ENCODE measurements at places on chromosomes 3 and 15. TPM values are rescaled to one million over a fixed set of nuclear protein-coding genes. Genes with fewer than 3 reads are reported as not detected.
A peak's percentile ranks its signal among the peaks of the same experiment; 100 is the strongest.

- DNase-seq = no peak
- H3K36me3 ChIP-seq = peaks cover 28% of the 10 kb centered on the region
- H3K4me1 ChIP-seq = peaks cover 17% of the 10 kb centered on the region
- H3K27ac ChIP-seq = no peak overlapping the region
- no peak overlapping the region for H3K4me3 ChIP-seq
- no peaks in the 10 kb centered on the region for H3K27me3 ChIP-seq
Measured at GRCh38 chr3:63986146-63986545, 37.1 kb downstream of the PSMD6 start.

Gene HTR3E
- total RNA-seq = not detected

- DNase-seq = no peak
- H3K36me3 ChIP-seq = peaks cover 5% of the 10 kb centered on the region
- H3K4me1 ChIP-seq = no peaks in the 10 kb centered on the region
Measured at GRCh38 chr3:58150130-58150809, 60.5 kb downstream of the DNASE1L3 start.

Gene KNG1
- not detected for total RNA-seq

DNA sequence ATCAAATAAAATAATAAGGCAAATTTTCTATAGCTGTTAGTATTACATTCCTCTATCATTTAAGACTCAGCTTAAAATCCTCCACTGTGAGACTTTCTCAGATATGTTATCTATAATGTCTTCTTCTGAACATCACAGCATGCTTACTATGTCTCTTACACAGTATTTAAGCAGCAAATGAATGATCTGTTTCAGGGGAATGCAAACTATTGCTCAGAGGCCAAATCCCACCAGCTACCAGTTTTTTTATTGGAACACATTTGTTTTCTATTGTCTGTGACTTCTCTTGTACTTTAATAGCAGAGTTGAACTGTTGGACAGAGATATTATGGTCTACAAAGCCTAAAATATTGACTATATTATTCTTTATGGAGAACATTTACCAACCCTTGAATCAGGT lies 59.6 kb downstream of the C3orf38 start:
- no peak for DNase-seq
- H3K36me3 ChIP-seq = no peaks in the 10 kb centered on the region
- no peak overlapping the region for H3K27ac ChIP-seq
- no peaks in the 10 kb centered on the region for H3K4me1 ChIP-seq

DNA sequence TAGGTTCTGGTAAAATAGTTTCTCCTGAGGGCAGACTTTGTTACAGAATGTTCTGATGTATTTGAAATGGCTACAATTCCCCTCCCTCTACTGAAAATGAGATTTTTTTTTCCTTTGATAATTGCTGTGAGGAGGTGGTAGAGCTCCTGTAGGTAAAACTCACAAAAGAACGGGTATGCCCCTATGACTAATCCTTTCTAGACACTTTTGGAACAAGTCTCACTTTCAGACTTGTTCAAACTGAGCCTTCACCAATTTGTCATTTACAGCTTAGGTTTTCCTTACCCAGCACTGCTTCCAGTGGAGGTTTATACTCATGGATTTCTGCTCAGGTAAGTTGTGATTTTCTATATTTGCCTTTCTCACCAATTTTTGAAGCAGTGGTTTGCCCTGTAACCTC lies 115.6 kb downstream of the NLGN1 start:
- DNase-seq = no peak
- no peaks in the 10 kb centered on the region for H3K4me1 ChIP-seq
- no peaks in the 10 kb centered on the region for H3K36me3 ChIP-seq
- H3K27me3 ChIP-seq = no peaks in the 10 kb centered on the region

Gene CGNL1
- total RNA-seq = 76.7 TPM

DNA sequence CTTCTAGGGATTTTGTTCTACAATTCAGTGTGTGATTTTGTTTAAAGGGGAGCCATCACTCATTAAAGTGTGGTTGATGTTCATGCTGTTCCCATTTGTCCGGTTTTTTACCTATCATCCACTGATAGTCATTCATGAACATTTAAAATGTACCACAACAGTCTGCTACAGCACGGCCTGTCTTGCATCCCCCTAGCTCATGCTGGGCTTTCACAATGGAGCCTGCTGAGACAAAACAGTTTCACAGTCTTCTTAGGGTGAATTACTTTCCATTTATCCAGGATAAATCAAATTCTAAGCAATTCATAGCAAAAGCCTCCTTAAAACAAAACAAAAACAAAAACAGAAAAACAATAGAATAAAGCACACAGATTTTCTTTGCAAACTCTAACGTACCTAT lies 627.2 kb downstream of the CADM2 start:
- H3K4me1 ChIP-seq = no peaks in the 10 kb centered on the region
- no peak overlapping the region for H3K27ac ChIP-seq
- no peak for DNase-seq
- H3K36me3 ChIP-seq = no peaks in the 10 kb centered on the region
- H3K4me3 ChIP-seq = no peak overlapping the region

DNA sequence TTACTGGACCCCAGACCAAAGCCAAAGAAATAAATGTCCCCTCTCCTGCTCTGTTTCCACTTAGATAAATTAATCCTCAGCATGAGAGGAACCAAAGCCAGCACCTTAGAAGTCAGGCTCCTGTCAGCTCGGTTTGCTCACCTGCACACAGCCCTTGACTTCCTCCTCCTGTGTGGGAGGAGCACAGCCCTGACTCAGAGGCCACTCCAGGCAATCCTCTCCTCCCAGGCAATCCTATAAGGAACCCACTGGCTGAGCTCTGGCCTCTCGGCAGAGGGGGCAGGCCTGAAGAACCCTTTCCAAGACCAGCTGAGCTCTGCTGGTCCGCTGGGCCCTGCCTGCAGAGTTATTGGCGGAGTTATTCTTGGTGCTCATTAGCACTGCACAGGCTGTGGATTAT lies 30.8 kb downstream of the LIPC start:
- H3K27me3 ChIP-seq = no peaks in the 10 kb centered on the region
- H3K4me1 ChIP-seq = peaks cover 23% of the 10 kb centered on the region
- no peak for DNase-seq
- H3K27ac ChIP-seq = no peak overlapping the region
- H3K36me3 ChIP-seq = no peaks in the 10 kb centered on the region
- H3K4me3 ChIP-seq = no peak overlapping the region

Gene SLC24A1
- 10.7 TPM for total RNA-seq

Gene ZNF662
- 5.5 TPM for total RNA-seq

GRCh38 chr15:47516972-47517371 lies 200.3 kb upstream of the SEMA6D start:
- no peaks in the 10 kb centered on the region for H3K27me3 ChIP-seq
- no peak overlapping the region for H3K4me3 ChIP-seq
- no peak for DNase-seq
- no peaks in the 10 kb centered on the region for H3K4me1 ChIP-seq
- no peaks in the 10 kb centered on the region for H3K36me3 ChIP-seq

GRCh38 chr15:29092376-29093064 lies 177.1 kb downstream of the NSMCE3 start:
- no peaks in the 10 kb centered on the region for H3K36me3 ChIP-seq
- H3K27me3 ChIP-seq = no peaks in the 10 kb centered on the region
- H3K4me1 ChIP-seq = no peaks in the 10 kb centered on the region
- DNase-seq = no peak

GRCh38 chr15:43521419-43521818 lies 4.0 kb downstream of the MAP1A start:
- H3K36me3 ChIP-seq = peaks cover 7% of the 10 kb centered on the region
- no peak overlapping the region for H3K27ac ChIP-seq
- no peaks in the 10 kb centered on the region for H3K27me3 ChIP-seq
- no peak for DNase-seq
- H3K4me3 ChIP-seq = no peak overlapping the region
- peaks cover 14% of the 10 kb centered on the region for H3K4me1 ChIP-seq

Gene ACTRT3
- 2.1 TPM for total RNA-seq

DNA sequence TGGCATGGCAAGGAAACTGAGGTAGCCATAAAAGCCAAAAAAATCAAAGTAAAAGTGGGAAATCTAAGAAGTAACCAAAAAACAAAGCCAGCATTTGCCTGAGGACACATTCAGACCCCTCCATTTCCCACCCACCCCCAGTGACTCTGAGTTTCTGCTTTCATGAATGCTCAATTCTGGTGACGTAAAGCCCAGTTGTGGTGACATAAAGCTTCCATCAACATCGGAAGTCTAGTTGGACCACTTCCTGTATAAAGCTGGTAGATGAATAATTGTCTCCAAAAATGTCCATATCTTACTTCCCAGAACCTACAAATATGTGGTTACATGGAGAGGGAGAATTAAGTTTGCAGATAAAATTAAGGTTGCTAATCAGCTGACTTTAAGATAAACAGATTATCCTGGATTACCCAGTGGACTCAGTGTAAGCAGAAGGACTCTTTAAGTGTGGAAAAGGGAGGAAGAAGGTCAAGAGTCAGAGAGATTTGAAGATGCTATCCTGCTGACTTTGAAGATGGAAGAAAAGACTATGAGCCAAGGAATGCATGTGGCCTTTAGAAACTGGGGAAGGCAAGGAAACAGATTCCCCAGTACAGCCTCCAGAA lies 62.0 kb upstream of the ST3GAL6 start:
- H3K4me1 ChIP-seq = no peaks in the 10 kb centered on the region
- no peaks in the 10 kb centered on the region for H3K27me3 ChIP-seq
- H3K27ac ChIP-seq = no peak overlapping the region
- no peak overlapping the region for H3K4me3 ChIP-seq

- H3K27me3 ChIP-seq = no peaks in the 10 kb centered on the region
- no peaks in the 10 kb centered on the region for H3K36me3 ChIP-seq
- no peak overlapping the region for H3K4me3 ChIP-seq
- no peak overlapping the region for H3K27ac ChIP-seq
Measured at GRCh38 chr3:5466065-5466464, 278.6 kb downstream of the EDEM1 start.

DNA sequence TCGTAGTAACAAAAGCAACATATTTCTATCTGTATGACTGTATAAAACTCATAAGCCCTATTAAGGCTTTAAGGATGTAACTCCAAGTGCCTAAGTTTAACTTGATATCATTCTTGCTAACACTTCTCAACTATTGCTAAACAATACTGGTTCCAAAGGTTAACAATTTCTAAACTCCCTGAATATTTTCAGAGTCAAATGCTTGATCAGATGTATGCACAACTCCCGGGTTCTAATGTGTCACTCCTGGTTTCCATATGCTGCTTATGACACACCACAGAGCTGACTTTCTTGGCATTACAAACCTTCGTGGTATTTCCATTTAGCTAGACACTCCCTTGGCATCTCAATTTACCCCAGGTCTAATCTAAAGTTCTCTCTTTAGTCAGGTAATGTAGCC lies 26.3 kb downstream of the DZIP1L start:
- H3K36me3 ChIP-seq = peaks cover 38% of the 10 kb centered on the region
- no peaks in the 10 kb centered on the region for H3K4me1 ChIP-seq
- no peak overlapping the region for H3K4me3 ChIP-seq
- H3K27ac ChIP-seq = no peak overlapping the region
- no peaks in the 10 kb centered on the region for H3K27me3 ChIP-seq

DNA sequence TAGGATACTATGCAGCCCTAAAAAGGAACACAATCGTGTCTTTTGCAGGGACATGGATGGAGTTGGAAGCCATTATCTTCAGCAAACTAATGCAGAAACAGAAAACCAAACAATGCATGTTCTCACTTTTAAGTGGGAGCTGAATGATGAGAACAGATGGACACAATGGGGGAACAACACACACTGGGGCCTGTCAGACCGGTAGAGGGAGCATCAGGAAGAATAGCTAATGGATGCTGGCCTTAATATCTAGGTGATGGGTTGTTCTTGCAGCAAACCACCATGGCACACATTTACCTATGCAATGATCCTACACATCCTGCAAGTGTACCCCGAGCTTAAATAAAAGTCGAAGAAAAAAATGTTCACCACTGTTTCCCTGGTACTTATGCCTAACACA lies 17.5 kb downstream of the SENP7 start:
- no peak overlapping the region for H3K27ac ChIP-seq

Gene SYNM
- 23.0 TPM for total RNA-seq

Gene CAND2
- total RNA-seq = 6.7 TPM

DNA sequence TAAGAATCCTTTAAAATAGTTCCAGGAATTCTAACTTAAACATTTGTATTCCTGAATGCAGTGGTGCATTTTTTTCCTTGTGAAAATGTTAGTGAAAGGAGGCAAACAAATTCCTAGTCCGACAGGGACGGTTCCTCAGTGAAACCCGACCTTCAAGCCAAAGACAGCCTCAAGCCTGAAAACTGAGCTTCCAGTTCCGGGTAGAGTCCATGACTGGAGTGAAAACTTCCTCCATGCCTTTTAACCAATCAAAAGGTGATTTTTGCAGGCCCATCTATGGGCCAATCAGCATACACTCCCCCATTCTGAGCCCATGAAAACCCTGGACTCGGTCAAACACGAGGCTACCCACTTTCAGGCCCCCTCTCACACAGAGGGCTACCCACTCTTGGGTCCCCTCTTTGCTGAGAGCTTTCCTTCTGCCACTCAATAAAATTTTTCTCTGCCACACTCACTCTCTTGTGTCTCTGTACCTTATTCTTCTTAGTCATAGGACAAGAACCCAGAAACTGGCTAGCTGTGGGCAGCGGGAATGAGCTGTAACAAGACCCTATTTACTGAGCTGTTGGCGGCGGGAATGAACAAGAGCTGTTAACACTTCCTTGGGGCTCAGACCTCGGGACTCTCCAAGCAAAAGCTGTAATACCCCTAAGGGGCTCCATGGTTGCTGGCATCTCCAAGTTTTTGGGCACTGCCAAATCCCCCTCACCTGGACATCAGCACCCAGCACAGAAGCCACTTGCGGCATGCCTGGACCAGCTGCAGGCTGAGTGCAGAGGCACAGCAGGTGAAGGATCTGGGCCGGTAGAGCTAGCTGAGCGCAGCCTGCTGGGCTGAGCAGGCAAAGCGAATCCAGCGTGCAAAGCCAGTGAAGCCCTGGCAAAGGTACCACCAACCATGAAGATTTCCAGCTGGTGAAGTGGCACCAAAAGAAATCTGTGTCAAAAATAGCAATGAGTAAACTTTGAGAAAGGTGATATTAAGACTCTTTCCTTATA lies 598.8 kb downstream of the MCTP2 start:
- H3K36me3 ChIP-seq = no peaks in the 10 kb centered on the region
- H3K4me1 ChIP-seq = no peaks in the 10 kb centered on the region
- no peak overlapping the region for H3K27ac ChIP-seq
- no peaks in the 10 kb centered on the region for H3K27me3 ChIP-seq
- DNase-seq = peak; percentile 27
- H3K4me3 ChIP-seq = no peak overlapping the region

- H3K4me3 ChIP-seq = no peak overlapping the region
- H3K27me3 ChIP-seq = no peaks in the 10 kb centered on the region
- no peak for DNase-seq
- H3K27ac ChIP-seq = no peak overlapping the region
Measured at GRCh38 chr3:184874709-184875644, 63.0 kb downstream of the VPS8 start.

Gene CFAP44
- total RNA-seq = 6.8 TPM

Measured in upper lobe of left lung (tissue), 6 donors.